ENCODE measurements at places on chromosomes 16 and 17.

DNA sequence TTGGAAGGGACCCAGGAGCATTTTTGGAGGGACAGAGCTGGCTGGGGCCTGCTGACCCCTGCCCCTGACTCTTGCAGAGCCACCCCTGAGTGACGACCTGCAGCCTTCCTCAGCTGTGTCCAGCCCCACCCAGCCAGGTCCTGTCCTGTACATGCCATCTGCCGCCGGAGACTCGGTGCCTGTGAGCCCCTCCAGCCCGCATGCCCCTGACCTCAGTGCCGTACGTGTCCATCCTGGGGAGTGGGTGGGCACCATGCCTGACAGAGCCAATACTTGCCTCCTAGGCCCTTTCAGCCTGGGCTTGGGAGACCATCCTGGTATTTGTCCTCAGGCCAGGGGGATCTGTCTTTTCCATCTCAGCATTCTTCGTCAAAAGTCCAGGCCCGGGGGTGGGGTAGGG, 27.5 kb downstream of the UNC13D start:
- DNase-seq: no peak

DNA sequence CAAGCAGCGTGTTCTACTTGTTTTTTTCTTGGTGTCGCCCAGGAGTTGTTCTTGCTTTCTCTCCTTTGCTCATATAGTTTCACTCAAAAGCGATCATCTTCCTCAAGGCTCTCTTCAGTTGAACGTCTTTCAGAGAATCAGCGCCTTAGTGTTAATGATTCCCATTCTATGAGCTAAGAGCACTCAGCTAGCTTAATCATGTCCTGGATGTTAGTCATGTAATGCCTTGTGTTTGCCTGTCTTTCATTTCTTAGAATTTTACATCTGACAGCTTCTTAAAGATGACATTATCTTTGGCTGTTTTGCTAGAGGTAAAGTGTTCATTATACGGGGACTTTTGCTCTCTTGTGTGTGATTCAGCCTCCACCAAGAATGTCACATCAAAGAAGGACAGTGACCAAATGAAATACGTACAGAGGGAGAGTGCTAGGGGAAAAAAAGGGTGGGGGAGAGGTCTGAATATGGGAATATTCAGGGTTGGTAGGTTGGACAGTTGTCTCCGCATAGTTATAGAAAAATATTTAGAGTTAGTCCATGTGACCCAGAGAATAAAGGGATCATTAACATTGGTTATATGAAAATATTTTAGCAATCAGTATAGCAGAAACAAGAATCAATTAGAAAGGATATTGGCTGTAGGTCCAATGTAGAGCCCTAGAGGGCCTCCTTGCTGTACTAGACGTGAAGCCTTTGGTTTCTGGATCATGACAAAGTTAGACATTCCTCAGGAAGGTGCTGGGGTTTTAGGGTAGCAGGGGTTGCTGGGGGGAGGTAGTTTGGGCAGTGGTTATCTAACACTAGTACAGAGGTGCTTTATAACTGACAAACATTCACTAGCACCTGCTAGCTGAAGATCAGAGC, 31.9 kb upstream of the ANKFN1 start:
- no peak for DNase-seq

- DNase-seq: no peak
These were observed 243.3 kb downstream of the MSI2 start for GRCh38 chr17:57499648-57500049.

GRCh38 chr16:28189245-28189644, 22.5 kb downstream of the XPO6 start:
- DNase-seq: no peak

- no peak for DNase-seq
These were observed 328.4 kb upstream of the RBFOX1 start for GRCh38 chr16:7004266-7004665.

DNA sequence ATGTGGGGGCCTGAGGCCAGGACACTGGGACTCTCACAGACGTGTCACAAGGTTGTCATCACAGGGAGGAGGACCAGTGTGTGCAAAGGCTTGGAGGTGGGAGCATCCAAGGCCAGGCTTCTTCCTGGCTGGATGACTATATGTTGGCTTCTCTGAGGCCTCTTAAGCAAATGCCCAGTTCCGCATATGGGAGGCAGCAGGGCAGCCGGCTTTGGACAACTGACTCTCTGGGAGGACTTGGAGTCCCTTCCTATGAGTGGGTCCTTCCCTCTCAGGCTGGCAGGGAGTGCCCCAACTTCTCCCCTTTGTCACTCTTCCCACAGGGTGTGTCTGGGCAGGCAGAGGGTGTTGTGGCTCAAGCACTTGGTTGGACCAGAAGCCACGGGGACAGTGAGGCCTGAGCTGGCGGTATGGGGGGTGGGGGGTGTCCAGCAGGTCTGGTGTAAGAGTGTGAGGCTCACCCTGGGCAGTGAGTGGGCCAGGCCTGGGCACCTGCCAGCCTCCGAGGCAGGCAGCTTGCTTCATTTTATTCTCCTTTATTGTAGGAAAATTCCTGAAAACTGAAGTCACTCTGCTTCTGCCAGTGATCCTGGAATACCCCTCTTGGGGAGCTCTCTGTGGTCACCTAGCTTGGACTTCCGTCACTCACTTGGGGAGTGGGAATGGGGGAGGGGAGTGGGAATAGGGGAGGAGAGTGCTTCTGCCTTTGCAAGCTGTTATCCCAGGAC, 14.9 kb downstream of the ADGRG1 start:
- DNase-seq: peak; percentile 93

GRCh38 chr17:77867308-77867781, 91.2 kb upstream of the TNRC6C start:
- DNase-seq: no peak

- peak; percentile 100 for DNase-seq
These were observed 69.3 kb downstream of the FTO start for GRCh38 chr16:53773150-53773846.

- no peak for DNase-seq
These were observed 6.6 kb upstream of the ATP6V0C start for GRCh38 chr16:2507052-2507659.

- no peak for DNase-seq
These were observed 17.8 kb upstream of the KSR1 start for GRCh38 chr17:27438348-27438998.

GRCh38 chr16:78306361-78306760, 206.9 kb downstream of the WWOX start:
- no peak for DNase-seq

DNA sequence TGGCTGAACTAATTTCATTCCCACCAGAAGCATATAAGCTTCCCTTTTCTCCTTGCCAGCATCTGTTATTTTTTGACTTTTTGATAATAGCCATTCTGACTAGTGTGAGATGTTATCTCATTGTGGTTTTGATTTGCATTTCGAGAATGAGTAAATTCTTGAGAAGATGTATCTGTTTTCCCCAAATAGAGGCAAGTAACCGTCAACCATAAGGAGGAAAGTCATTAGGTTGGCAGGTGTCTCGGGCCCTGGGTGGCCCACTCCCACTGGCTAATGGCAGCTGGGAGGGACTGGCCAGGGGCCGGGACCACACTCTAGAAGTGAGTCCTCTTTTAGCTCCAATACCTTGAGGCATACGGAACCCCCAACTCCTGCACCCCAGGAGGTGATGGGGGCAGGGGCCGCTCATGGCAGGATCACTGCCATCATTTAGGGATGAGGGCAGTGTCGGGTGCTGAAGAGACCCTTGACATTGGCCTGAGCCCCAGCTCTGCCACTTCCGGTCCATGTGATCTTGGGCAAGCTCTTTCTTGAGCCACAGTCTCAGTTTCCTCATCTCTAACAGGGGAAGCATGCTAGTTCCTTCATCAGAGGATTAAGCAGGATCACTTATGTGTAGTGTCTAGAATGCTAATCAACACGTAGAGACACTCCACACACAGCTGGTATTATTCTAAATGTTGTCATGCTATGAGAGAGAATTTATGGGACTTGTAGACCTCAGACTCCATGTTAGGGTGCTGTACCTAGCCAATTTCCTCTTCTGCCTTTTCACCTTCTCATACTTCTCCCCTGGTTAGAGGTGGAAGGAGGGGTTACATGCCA, 44.3 kb downstream of the RGS9 start:
- no peak for DNase-seq

DNA sequence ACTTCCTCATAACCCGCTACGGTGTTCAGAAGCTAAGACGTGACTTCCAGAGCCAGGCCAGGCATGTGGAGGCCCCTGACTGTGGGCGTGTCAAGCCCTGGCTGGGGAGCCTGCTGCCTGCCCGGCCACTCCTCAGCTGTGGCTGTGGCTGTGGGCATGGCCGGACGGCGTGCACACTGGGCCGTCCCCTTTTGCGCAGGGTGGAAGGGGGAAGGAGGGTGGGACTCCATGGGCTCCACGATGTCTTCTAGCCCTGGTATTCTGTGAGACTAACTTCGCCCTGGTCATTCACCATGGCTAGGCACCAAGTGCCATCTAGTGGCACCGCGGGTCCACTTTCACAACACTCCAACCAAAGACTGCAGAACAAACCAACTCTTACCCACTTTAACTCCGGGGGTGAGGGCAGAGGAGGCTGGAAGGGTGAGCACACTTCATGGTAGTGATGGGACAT, 67.9 kb downstream of the N4BP1 start:
- peak; percentile 7 for DNase-seq

- DNase-seq: no peak
These were observed 28.5 kb upstream of the SHCBP1 start for GRCh38 chr16:46649588-46650253.

GRCh38 chr17:65109990-65110680, 27.0 kb upstream of the RGS9 start:
- no peak for DNase-seq

DNA sequence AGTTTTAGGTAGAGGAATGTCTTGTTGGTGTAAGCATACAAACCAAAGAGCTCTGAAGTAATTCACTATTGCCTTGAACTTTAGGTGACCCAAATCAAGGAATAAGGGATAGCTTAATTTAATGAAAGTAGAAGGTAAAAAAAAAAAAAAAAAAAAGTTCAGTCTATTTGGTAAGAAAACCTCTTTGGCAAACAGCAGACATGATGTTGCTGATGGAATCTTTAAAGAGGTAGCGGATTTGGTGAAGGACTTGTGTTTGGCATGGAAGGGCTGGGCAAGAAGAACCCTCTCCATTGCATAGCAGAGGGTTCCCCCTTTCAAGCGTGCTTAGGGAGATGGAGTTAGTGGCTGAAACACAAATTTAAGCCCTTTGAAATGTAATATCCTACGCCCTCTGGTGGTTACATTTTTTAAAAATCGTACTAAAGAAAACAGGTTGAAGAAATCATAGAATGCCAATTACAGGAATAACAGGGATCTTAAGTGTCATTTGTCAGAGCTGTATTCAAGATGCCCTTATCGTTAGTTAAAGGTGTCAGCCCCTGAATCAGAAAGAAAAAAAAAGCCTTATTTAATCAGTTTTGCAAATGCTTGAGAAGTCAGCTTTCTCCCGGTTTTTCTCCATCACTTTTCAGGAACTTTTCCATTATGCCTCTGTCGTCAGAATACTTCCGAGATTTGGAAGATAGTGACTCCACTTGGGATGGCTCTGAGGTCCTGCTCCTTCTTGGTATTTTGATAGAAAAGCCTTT, 383.1 kb downstream of the KCNJ2 start:
- DNase-seq: peak; percentile 64

DNA sequence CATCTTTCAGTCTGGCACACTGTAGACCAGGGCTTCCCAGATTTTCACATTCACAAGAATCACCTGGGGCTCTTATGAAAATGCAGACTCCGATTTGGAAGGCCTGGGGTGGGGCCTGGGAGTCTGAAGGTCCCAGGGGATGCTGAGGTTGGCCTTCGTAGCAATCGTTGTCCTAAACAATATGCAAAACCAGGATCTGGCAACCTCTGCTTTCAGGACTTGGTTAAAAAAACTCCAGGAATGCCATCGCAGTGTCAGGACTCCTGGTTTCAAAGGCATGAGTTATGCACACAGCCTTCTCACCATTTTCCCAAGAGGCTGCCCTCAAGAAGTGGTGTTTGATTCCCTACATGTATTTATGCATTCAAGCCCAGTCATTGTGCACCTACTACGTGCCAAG, 6.7 kb downstream of the CLEC19A start:
- no peak for DNase-seq
